Myocyte (in vitro differentiated cells): ENCODE measurements at places on chromosomes 2 and 18. TPM values are rescaled to one million over a fixed set of nuclear protein-coding genes. Genes with fewer than 3 reads are reported as not detected.

DNA sequence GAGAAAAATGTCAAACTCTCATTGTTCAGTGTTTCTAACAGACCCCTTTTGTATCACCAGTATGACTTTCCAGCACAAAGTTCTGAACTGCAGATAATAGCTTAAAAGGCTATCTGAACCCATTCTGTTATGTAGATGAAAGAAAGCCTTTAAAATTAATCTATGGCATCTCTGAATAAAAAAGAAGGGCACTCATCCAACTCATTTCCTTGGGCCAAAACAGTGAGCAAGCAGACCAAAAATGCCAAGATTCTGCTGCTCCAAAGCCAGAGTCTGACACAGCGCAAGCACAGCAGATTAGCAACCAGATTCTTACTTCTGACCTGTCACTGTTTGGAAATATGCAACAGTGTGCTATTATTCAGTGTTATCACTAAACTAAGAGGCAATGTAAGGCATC lies 22.6 kb upstream of the ITGA6 start:
- no peak for DNase-seq

- DNase-seq = no peak
Observed at GRCh38 chr2:159832858-159833257, 34.9 kb upstream of the CD302 start.

DNA sequence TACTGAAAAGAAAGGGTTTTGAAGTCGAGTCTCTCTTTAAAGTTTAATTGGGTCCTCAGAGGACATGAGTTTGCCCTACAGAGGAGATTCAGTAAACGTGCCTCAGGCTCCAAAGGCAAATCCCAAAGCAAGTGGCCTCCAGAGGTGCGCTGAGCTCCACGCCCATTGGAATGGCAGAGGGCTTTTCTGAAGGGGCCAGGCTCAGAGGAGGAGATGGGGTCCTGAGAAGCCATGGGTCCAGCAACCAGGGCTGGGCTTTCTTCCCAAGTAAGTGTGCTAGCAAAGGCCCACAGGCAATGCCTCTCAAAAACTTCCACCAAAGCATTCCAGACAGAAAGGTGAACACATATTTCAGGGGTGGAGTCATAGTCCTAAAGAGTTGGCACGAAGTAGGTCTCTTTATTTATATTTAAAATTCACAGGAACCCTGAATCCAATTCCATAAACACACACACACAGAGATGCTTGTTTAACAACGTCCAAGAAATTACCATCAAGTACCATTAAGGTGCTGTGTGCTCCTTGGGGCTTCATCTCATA lies 93.0 kb upstream of the SH3BP4 start:
- DNase-seq = no peak

DNA sequence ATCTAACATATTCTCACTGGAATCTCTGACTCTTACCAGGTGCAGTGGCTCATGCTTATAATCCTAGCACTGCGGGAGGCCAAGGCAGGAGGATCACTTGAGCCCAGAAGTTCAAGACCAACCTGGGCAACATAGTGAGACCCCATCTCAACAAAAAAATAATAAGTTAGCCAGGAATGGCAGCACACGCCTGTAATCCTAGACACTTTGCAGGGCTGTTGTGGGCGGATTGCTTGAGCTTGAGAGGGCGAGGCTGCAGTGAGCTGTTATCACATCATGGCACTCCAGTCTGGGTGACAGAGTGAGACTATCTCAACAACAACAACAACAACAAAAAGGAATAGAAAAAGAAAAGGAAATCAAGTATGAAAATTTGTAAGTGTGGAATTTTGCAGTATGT lies 306.5 kb upstream of the CYP26B1 start:
- no peak for DNase-seq

GRCh38 chr18:5339202-5339834 lies 43.8 kb upstream of the ZBTB14 start:
- DNase-seq = no peak

DNA sequence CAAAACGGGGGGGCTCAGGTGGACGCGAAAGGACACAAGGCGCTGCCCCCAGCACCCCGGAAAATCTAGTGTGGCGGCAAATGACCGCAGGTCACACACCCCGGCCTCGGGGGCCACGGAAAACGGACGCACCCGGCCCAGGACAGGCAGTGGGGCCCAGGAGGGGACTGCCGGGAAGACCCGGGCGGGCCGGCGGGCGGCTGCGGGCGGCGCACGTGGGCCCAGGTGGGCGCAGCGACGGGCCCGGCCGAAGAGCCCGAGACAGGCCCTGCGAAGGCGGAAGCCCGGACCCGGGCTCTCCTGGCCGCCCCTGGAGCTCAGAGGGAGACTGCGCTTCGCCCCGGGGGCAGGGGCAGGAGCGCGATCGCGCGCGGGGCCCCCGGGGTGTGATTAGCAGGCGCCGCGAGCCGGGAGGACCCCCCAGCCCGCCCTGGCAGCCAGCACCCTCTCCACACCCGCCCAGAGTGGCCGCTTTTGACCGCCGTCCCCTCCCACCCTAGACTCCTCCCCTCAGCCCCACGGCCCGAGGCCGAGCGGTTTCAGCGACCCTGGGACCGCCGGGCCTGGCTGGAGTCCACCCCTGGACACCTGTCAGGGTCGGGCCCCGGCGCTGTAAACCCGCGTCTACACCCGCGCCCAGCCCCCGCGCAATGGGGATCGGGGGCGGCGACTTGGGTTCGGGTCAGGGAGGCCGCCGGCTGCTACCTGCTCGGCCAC lies 773 bp downstream of the MBP start:
- DNase-seq = peak; percentile 54

DNA sequence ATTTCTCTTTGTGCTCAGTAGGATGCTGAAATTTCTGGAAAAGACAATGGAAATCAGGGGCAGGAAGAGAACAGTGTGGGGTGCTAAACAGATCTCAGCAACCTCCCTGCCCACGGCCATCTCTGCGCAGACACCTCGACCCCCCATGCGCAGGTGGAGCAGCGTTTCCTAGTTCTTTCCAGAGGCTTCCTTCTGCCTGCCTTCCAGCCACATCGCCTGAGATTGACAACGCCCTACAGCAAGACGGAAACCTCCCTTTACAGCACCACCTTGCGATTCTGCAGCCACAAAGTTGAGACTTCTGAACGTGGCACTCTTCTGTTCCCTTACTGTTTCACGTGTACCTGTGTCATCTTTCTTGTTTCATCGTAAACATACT lies 31.4 kb upstream of the CASP8 start:
- no peak for DNase-seq

- DNase-seq = peak; percentile 73
Observed at GRCh38 chr2:147910990-147911473, 66.2 kb downstream of the ACVR2A start.

DNA sequence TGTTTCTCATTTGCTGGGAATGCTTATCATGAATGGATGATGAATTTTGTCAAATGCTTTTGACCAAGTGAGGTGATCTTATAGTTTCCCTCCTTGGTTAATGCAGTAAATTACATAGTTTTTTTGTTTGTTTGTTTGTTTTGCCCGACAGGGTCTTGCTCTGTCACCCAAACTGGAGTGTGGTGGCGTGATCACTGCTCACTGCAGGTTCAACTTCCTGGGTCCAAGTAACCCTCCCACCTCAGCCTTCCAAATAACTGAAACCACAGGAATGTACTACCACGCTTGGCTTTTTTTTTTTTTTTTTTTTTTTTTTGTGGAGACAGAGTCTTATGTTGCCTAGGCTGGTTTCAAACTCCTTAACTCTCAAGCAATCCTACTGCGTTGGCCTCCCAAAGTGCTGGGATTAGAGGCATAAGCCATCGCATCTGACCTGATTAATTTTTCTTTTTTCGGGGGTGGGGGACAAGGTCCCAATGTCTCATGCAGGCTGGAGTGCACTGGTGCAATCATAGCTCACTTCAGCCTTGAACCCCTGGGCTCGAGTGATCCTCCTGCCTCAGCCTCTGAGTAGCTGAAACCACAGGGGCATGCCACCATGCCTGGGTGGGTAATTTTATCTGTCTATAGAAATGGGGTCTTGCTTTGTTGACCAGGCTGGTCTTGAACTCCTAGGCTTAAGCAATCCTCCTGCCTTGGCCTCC lies 48.6 kb downstream of the SMAD2 start:
- peak; percentile 17 for DNase-seq

DNA sequence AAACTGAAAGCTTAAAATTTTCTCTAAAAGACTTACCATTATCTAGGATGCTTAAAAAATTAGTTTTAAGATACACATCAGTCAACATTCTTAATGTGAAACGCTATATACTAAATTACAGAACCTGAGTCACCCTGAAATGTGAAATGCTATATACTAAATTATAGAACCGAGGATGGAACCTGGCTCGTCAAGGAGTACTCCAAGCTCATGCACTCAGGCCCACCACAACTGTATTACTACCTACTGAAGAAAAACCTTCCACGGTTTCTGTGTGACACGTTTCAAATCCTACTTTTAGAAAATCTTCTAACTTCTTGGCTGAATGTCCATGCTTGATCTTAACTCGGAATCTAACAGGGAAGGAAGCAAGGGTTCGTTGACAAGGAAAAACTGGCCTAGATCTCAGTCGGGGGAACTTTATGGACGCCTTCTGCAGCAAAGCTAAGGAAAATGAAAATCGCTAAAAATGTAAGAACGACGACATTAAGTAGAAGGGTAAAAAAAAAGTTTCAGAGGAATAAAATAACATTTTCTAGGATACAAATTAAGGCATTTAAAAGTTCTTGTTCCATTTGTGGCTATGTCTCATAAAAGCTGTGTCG lies 1.4 kb downstream of the PRKD3 start:
- no peak for DNase-seq

- no peak for DNase-seq
Observed at GRCh38 chr2:100137318-100137717, 5.1 kb downstream of the AFF3 start.

GRCh38 chr2:232816657-232817056 lies 40.3 kb upstream of the KCNJ13 start:
- no peak for DNase-seq

GRCh38 chr2:10407841-10408648 lies 40.1 kb downstream of the ODC1 start:
- no peak for DNase-seq

DNA sequence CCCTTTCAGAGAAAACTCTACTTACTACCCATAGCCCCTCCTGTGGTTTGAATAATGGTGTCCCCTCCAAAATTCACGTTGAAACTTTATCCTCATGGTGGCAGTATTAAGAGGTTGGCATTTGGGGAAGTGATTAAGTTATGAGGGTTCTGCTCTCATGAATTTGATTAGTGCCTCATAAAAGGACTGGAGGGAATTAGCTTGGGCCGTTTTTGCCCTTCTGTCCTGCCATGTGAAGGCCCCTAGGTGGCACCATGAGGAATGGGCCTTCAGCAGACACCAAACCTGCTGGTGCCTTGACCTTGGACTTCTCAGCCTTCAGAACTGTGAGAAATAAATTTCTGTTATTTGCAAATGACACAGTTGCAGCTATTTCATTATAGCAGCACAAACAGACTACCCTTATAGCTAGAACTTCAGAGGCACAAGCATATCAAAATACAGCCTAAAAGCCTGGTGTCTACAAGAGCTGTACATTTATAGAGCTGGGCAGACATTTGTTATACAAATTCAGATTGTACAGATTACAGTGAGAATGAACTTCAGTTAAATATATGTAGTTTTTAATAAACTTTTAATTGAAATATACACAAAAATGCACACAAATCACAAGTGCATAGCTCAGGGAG lies 2.6 kb upstream of the PTPN2 start:
- DNase-seq = no peak

- DNase-seq = peak; percentile 61
Observed at GRCh38 chr2:217573571-217573970, 429.2 kb downstream of the TNS1 start.

DNA sequence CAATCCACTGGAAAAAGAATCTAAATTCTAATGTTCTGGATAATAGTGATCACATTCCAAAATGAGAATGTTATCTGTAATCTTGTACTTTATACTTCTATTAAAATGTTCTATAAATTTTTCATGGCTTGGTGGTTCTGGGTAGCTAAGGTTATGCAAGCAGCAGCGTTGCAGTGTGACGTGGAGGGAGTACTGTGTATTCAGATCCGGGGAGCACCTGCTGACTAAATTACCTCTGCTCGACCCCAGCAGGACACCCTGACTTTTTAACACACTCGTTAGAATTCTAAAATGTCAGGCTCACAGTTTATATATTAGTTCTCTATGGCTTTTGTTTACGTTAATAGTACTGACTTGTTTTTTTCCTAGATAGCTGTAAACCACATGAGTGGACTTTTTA lies 13.0 kb downstream of the ATIC start:
- DNase-seq = no peak

DNA sequence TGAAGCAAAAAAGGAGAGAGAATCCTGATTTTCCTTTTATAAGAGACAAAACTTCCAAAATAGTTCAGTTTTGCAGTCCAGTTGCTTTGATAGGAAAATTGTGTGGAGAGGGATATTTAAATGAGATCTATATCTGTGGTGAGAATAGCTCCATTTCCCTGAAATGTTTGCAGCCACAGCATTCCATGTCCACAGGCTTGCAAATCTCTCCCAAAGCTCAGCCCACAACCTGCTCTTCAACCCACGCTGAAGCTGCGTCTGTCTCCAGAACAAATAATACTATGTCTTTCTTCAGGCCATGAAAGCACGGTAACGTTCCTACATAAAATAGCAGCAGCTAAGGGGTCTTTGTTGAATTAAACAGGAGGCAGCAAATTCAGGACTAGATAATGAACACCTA lies 31.8 kb downstream of the TMEM17 start:
- peak; percentile 32 for DNase-seq

GRCh38 chr2:158182676-158183295 lies 81.1 kb downstream of the UPP2 start:
- DNase-seq = no peak

DNA sequence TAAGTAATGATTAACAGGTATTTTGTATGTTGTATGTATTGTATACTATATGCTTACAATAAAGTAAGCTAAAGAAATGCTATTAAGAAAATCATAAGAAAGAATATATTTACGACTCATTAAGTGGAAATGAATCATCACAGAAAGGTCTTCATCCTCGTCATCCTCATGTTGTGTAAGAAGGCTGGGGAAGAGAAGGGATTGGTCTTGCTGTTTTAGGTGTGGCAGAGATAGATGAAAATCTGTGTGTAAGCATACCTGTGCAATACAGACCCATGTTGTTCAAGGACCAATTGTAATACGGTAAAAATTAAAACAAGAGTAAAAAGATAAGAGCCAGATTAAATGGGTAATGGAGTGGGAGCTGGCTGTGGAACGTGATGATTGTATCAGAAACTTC lies 16.6 kb downstream of the SLC35F5 start:
- no peak for DNase-seq

DNA sequence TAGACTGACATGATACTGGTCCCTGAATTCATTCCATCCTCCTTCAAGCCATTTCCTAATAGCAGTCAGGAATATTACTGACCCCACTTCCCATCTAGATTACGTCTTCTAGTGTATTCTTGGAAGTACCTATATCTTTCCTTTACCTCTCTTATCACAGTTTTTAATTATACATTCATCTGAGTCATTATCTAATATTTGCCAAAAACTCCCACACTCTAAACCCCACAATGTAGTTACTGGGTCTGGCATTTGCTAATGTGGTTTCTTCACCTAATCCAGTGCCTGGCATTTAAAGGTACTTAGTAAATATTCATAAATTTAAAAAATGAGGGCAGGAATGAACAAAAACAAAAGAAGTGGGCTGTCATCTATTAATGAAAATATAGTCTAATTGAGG lies 441.8 kb upstream of the SETBP1 start:
- DNase-seq = no peak

The GALR1 gene
- not detected in 2 replicates for total RNA-seq

The EFHD1 gene
- 0.29 TPM in 1 of 2 replicates, not detected in the other for total RNA-seq

The ABCG8 gene
- total RNA-seq = not detected in 2 replicates

The ABHD1 gene
- total RNA-seq = not detected in 2 replicates

The TANK gene
- 73.2 and 74.6 TPM in 2 replicates for total RNA-seq

The SLC5A7 gene
- total RNA-seq = not detected in 2 replicates

The UPP2 gene
- total RNA-seq = not detected in 2 replicates

The UGT1A5 gene
- not detected in 2 replicates for total RNA-seq
